ENCODE measurements at places on chromosomes 2 and 18.

DNA sequence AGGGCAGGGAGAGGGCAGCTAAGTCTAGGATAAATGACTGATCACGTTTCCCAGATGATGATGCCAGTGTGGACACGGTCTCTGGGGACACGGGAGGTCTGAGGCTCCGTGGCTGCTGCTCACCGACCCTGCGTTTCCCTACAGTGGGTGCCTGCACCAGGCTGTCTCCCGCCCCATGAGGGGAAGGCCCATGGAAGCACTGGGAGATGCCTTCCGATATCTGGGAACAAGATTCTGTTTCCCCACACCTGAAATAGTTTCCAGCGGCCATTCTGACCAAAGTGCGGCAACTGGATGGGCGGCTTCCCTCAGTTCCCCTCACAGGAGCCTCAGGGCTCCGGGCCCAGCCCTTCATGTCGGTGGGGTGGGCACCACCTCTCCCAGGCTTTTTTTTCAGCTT is 83.1 kb downstream of the EDAR start:
- DNase-seq = no peak

DNA sequence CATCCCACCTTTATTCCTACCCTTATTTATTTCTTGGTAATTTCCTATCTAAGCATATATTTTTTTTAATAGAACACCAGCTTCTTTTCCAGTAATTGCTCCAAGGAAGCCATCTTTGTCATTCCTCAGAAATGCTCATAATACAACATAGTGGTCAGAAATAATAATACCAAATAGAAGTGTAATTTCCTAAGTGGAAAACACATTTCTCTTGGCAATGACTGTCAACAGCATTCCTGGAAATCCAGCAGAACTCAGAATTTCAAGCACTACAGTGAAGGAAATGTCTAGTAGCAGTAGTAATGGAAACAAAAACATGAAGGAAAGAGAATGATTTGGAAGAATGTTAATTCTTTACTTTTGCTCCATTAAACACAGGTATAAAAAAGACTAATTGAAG is 56.6 kb downstream of the GDF7 start:
- no peak for DNase-seq

- no peak for DNase-seq
These were observed 91.3 kb downstream of the ZNF804A start for GRCh38 chr2:184689638-184690037.

- no peak for DNase-seq
These were observed 11.7 kb upstream of the CYP26B1 start for GRCh38 chr2:72159211-72159993.

DNA sequence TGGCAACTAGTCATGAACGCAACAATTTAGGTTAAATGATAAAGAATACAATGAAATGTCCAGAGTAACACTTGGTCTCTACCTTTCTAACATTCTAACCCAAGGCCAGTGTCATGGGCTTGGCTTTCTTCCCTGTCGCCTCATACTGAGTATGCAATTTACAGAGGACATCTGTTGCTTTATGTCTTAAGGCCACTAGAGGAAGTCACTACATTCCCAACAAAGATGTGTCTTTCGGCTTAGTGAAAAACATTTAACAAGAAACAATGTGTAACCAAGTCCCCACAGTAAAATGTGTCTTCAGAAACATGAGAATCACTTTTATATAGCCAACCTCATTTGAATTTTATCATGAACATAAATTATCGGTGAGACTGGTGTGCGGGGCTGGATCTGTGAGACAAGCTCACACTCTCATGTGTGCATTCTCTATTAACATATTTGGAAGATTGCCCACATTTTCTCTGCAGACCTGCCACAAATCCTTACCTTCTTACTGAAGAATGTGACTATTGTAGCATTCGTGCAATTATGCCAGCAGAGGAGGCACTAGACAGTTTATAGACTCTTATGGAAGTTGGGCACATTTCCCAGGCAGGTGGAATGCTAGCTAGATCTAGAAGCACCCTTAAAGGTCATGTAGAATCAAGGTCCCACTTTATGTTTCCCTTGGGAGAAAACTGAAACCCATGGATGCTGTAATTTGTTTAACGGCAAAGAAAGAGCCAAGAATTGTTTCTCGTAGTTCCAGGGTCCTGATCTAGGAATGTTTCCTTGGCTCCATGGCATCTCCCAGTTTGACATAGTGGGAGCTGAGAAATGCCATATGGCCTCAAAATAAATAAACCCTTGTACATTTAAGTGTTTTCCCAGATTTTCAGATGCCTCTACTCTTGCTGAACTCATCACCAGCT is 101.8 kb downstream of the CD226 start:
- no peak for DNase-seq

DNA sequence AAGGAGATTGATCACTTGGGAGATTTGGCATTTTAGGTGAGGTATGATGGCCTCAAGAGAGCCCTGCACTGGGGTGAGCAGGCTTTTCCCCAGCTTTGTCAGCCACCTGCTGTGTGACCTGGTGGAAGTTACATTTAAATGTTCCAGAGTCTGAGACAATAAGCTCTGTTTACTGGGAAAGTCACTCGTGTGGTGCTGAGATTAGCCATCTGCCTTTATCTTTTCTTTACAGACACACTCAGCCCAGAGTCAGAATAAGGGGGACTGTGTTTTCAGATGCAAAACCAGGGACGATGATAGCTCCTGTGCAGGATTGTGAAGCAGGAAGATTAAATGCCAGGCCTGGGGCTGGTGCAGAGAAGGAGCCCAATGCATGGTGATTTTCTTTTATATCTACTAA is 47.9 kb downstream of the SH3RF3 start:
- no peak for DNase-seq

DNA sequence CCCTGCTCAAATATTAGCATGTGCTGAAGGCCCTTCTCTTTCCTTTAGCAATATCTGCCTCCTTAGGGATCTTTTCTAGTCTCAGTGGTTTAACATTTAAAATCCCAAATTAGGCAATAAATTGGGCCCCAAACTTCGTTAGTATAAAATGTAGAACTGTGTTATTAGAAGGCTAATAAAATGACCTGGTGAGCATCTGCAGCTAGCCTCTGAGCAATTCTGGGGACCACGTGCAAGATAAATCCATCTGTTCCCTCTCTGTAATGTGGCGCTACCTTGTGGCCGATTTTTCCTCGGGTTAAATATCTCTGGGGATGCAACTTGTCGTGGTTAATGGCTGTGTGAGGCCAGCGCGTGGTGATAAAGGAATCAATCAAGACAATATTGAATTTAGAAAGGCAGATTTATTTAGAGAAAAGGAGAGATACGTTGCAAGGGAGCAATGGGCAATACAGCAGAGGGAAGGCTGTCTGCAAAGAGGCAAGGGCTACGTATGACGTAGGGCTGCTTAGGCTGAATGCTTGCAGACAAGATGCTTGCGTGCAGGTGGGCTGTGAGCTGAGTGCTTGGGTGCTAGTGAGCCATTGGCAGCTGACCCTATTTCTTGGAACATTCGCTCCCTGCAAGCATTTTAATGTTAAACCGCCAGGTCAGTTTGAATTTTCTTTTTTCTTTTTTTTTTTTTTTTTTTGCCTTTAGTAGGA is 18.5 kb upstream of the IL36G start:
- DNase-seq = no peak

- no peak for DNase-seq
These were observed 240.9 kb upstream of the ZNF521 start for GRCh38 chr18:25592804-25593360.

- DNase-seq = peak; percentile 29
These were observed 63.6 kb downstream of the CIB4 start for GRCh38 chr2:26577442-26578112.

DNA sequence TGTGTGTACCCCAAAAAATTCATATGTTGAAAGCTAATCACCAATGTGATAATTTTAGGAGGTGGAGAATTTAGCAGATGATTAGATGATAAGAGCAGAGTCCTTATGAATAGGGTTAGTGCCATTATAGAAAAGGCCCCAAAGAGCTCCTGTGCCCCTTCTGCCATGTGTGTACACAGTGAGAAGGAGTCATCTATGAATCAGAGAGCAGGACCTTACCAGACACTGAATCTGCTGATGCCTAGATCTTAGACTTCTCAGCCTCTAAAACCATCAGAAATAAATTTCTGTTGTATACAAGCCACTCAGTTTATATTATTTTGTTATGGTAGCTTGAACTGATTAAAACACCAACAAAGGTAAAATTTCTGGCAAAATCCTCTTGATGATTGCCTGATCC is 560.0 kb upstream of the CDH2 start:
- DNase-seq = no peak

GRCh38 chr18:22367303-22367702 is 50.4 kb downstream of the CTAGE1 start:
- DNase-seq = no peak

- DNase-seq = no peak
These were observed 318.8 kb upstream of the RAB12 start for GRCh38 chr18:8290435-8290834.

- DNase-seq = no peak
These were observed 582.9 kb upstream of the SALL3 start for GRCh38 chr18:78396756-78397155.

- no peak for DNase-seq
These were observed 9.3 kb upstream of the NMS start for GRCh38 chr2:100460904-100461530.

DNA sequence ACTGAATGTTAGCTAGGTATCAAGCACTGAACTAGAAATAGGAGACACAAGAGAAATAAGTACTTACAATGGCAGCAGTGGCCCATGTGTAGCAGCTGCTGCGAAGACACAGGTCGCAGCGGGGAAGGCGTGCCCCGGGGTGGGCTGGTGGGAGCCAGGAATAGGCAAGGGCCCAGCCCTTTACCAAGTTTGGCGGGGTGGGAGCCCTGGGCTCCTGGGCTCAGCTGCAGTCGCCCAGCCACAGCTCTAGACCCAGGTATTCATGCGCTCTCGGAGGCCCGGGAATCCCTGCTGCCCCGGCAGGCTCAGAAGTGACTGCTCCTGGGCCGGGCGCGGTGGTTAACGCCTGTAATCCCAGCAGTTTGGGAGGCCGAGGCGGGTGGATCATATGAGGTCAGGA is 1287.3 kb downstream of the CNTNAP5 start:
- DNase-seq = no peak

- no peak for DNase-seq
These were observed 444.9 kb upstream of the MAP2 start for GRCh38 chr2:208978946-208979345.

- peak; percentile 25 for DNase-seq
These were observed at the start of gene KLF7 for GRCh38 chr2:207165121-207166038. TSS of gene KLF7 (minus strand) at chr2:207165948. CDS start at chr2:207165568, 380 bp downstream.

GRCh38 chr18:58391932-58392323 is 237.0 kb downstream of the ALPK2 start:
- no peak for DNase-seq

- no peak for DNase-seq
These were observed 66.5 kb downstream of the DTNB start for GRCh38 chr2:25606892-25607291.

DNA sequence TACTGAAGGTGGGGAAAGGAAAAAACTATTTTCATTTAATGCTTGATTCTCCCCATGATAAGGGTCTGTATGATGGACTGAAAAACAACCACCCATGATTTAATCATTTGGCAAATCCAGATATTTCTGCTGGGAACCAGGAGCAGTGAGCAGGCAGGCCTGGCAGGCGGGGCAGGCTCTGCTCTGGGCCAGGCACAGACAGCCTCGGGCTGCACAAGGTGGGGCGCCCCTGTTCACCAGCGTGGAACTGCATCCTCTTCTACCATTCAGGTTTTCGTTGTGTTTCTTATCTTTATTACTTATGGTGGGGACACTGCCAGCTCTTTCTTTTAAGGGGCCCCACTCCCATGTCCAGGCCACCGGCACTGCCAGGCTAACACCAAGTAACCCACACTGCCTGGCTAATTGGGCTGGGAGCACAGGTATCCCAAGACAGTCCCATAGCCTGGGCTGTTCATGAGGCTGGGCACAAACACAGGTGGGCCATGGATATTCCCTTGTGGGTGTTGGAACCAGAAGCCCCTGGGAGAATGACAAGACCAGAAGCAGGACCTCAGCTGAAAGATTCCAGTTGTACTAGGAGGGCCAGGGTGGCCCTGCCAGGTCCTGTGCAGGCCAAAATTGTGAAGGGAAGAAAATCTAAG is 57.1 kb upstream of the RALBP1 start:
- DNase-seq = no peak

DNA sequence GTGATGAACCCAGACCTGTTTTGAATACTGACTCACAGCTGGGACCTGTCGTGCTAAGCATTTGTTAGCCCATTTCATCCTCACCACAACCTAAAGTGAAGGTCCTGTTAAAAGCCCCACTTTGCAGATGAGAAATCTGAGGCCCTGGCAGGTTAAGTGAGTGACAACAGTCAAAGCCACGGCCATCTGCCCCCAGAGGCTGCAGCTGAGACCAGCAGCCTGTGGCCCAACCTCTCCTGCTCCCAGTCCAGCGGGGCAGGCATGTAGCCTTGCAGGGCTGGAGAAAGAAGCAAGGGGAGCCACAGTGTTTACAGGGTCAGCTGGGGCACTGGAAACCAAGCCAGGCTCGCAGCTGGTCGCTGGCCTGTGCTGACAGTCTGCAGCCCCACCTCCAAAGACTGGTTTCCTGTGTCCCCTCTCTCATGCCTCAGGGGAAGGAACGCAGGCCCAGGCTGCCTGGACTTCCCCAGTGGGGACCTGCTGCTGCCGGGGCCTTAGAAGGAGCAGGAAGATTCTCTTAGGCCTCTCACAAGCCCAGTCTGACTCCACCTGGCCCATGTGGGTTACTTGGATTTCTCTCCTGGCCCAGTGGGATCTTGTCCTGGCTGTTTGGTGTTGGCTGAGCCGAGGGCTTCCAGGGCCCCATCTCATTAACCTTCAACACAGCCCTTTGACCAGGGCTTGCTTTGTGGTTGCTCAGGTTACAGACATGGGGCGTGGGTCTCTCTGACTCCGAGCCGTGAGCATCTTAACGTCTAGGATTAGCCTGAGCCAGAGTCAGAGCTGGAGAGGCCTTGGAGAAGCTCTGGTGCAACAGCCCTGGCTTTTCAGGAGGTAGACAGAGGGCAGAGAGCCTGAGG is 1.7 kb downstream of the INPP5D start:
- peak; percentile 27 for DNase-seq

- no peak for DNase-seq
These were observed 36.8 kb upstream of the ATP8B1 start for GRCh38 chr18:57839942-57840381.

GRCh38 chr2:16162491-16163040 is 222.2 kb downstream of the MYCN start:
- DNase-seq = no peak

DNA sequence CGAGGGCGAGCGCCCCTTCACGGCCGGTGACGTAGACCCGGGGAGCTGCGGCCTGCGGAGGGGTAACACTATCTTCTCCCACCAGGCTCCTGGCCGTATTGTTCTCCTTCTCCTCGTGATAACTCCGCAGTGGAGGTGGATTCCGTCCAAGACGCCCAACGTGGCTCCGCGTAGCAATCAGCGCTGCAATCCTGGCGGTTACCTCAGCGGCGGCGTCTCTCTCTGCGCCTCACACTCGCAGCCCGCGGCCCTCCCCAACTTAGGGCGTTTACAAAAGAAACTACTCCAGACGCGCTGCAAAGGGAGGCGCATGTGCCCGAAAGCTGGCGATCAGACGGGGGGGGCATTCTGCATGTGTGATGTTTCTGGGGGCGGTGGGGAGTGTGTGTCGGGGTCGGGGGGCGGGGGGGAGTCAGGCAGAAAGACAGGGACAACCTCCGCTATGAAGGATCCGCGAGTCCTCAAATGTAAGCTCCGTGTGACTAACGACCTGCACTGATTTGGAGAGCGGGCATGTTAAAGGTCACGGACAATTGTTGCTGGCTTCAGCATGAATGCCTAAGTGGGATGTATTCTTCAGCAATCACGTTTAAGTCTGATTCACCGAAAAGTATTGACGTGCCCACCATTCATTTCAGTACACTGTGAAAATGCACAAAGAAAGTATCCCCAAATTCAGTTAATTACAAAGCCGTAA is 1.3 kb upstream of the ZNF516 start:
- DNase-seq = peak; percentile 78

Data from gastrocnemius medialis (tissue), 4 donors.